GM12864 (cell line): ENCODE measurements at places on chromosomes 2 and 18.

DNA sequence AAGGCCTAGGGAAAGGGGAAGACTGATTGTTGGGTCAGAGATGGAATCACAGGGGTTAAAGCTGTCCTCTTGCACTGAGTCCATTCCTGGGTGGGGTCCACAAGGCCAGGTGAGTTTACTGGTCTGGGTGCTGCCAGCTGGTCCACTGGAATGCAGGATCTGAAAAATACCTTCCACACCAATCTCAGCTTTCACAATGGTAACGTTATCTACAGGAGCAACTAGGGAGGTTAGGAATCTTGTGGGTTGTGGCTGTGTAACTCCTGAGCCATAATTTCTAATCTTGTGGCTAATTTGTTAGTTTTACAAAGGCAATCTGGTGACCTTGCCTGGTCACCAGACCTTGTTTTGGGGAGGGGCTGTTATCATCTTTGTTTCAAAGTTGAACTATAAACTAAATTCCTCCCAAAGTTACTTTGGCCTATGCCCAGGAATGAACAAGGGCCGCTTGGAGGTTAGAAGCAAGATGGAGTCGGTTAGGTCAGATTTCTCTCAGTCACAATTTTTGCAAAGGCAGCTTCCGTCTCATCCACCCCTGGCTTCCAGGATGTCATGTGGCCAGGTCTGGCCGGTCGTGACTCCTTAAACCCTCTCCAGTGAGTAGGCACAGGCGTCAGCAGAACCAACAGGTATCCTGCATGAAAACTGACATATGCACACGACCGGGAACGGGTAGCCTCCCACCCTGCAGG lies 123.3 kb upstream of the SH3BP4 start:
- no peak for DNase-seq

- DNase-seq = no peak
Measured at GRCh38 chr18:32386471-32386870, 84.2 kb downstream of the GAREM1 start.

DNA sequence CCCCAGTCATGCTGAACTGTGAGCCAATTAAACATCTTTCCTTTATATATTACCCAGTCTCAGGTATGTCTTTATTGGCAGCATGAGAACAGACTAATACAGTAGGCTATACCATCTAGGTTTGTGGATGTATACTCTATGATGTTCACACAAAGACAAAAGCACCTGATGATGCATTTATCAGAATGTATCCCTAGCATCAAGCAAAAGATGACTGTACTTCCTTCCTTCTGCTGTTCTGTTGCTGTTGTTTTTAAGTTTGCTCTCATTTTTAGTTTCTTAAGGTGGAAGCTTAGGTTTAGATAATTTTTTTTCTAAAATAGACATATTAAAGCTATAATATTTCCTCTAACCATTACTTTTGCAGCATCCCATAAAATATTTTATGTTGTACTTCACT lies 12.4 kb downstream of the ZSCAN30 start:
- no peak for DNase-seq

- no peak for DNase-seq
Measured at GRCh38 chr18:59939127-59939526, 39.3 kb downstream of the PMAIP1 start.

- DNase-seq = no peak
Measured at GRCh38 chr18:49655266-49656072, 93.6 kb downstream of the LIPG start.

- no peak for DNase-seq
Measured at GRCh38 chr18:28174181-28174905, 2.6 kb downstream of the CDH2 start.

DNA sequence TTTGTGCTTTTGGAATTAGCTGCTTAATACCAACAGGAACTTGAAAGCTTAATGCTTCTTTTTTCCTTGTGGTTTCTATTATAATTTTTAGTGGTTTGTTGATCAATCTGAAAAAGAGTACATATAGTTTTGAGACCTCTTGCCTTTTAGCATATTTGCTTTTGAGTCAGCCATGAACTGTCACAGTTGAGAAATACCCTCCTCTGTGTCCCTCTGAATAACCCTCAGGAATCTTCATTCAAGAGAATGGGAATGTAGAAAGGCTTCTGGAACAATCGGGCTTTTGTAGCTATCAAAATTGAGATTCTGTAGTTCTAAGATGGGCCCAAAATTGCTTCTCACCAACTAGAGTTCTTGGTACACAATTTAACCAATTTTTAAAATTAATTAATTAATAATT lies 451.1 kb upstream of the TRIB2 start:
- no peak for DNase-seq

DNA sequence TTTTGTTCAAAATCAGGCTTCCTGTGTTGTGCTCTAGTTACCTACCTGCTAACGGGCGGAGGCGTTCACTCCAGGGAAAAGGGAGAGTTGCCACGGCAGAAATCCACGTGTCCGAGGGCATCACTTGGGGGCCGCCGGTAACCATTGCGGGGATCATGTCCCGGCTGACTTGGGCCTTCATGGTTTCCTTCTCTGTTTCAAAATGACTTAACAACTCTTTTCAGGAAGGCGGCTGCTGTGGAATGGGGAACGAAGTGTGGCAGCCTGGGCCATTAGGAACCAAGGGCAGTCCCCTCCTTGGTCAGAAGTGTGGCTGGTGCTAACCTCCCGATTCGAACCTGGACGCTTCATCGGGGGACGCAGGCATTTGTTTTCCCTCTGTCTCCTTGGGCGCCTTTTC lies 56.8 kb downstream of the INPP5D start:
- no peak for DNase-seq

- no peak for DNase-seq
Measured at GRCh38 chr2:8849327-8849726, 11.9 kb upstream of the KIDINS220 start.

DNA sequence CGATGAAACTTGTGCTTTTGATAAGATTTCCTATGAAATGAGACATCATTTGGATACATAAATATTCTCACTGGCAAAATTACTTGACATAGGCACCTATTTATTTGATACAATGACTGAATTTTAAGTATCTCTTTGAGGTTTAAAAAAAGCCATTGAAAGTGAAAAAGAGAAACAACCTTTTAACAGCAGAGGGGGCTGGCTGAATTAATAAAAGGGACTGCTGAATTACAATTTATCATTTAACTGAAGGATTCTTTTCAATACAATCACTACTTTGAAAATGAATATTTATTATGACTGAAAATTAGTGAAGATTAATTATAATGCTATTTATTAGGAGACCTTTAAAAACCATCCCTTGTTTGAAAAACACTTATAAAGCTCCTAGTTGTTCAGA lies 335.3 kb downstream of the DLGAP1 start:
- DNase-seq = no peak

GRCh38 chr2:168166902-168167510 lies 80.4 kb downstream of the STK39 start:
- DNase-seq = no peak

- DNase-seq = no peak
Measured at GRCh38 chr2:239269916-239270315, 130.9 kb downstream of the HDAC4 start.

DNA sequence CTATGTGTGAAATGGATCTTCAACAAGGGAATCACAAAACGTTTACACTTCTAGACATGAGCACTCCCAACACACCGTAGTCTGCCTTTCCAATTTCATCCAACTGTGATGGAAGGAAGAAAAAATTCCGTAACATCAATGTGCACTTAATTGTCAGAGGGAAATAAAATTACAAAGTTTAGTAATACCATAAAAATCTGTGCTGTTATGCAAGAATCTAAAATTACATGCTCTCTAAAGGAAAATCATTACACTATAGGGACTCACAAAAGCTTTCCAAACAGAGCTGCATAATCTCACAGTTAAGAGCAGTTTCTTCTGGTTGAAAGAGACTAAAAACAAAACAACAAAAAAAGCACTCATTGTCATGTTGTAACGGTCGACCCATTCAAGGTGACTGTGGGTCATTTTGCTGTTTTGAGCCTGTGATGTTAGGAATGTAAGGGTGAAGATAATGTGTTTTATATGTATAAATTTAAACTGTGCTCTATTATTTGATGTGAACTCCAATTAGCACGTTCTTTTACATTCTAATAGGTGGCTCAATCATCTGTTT lies 698.0 kb downstream of the TDRD15 start:
- DNase-seq = no peak

DNA sequence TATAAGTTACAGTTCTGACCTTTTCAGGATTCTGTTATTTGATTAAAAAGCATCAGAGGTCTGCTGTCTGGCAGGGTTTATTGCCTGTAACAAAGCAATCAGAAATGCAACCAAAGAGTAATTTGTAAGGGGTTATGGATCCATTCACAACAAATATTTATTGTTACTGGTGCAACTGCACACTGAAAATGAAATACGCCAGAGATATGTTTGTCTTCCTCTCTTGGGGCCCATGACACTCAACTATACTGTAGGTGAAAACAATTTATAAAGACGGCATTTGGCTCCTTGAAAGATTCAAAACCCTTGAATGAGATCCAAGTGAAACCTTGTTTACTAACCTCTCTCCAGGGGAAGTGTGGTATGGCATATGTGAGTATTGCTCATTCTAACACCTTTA lies 452.2 kb downstream of the MBD2 start:
- DNase-seq = no peak

DNA sequence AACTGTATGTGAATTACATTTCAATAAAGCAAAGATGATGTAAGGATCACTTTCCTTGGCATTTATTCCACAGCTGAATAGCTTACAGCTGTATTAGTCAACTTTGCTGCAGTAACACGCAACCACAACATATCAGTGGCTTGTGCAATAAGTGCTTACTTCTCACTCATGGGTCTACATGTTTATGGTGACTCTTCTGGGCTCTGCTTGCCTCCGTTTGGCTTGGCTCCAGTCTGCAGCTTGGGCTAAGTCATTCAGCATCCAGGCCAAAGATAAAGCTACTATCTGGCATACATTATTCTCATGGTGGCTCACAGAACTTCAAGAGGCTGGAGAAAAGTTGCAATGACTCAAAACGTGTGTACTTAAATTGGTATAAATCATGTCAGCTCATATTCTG lies 355.0 kb downstream of the RNF144A start:
- no peak for DNase-seq

DNA sequence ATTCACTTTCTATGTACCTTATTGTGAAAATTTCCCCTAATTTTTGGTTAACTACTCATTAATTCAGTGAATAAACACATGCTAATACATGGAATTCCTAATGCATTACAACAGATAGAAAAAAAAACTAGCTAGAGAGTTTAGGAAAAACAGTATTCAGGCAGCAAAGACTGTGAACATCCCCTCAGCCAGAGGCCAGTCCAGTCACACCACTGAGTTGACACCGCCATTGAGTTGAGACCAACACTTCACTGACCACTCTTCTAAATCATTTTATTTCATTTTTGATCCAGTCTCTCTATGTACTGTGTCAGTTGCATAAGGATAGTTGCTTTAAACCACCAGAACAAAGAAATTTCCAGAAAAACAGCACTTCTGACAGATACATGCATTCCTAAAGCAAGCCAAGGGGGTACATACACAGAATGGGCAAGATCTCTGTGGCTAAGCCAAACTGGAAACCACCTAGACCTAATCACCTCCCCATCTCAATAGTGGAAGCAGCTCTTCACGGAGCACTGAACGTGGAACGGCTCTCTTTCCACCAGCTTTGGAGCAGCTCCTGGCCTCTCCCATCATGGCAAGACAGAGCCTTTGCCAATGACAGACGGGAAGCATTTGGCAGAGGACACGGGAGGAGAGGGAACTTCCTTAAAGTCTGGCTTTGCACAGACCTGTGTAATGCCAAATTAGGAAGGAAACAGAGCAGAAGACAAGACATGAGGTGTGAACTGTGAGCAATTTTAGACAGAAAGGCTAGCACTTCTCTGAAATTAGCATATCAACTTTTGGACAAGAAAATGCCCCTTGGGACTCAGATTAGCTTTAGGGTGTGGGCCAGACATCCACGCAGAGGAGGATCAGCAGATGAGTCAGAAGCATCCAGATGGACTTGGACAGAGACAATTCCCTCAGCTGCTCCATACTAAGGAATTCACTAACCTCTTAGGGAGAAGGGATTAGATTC lies 36.4 kb downstream of the CACNB4 start:
- no peak for DNase-seq

DNA sequence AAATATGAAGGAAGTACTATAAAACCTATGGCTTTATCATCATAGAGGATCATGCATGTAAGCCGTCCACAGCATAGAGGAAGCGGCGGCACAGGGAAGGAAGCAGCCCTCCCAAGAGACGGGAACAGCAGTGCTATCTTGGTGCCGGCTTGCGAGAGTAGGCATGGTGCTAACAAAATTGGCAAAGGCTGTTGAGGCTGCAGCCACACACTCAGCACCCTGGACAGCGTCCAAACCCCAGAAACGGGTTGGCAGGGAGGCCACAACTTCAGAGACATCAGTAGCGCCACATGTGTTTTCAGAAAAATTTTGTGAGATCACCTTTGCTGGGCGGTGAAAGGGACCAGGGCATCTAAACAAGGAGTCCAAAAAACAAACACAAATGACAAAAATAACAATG lies 37.7 kb downstream of the NETO1 start:
- DNase-seq = no peak

DNA sequence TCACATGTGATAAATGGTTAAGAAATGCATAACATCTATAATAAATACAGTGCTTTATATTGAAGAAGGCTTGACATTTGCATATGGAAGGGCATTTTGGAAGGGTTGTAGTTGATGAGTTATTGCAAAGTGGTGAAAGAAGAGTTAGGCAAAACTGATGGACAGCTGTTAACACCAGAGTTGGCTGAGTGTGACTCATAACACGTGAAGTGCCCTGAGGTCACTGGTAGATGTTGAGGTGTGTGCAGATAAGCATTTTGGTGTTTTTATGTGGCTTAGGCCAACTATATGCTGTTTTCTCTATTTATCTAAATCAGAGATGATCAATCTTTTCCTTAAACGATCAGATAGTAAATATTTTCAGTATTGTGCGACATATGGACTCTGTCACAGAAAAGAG lies 154.3 kb upstream of the KCNH7 start:
- no peak for DNase-seq

- no peak for DNase-seq
Measured at GRCh38 chr18:78595924-78596573, 383.6 kb upstream of the SALL3 start.
